ENCODE measurements at places on chromosomes 6 and 20.

DNA sequence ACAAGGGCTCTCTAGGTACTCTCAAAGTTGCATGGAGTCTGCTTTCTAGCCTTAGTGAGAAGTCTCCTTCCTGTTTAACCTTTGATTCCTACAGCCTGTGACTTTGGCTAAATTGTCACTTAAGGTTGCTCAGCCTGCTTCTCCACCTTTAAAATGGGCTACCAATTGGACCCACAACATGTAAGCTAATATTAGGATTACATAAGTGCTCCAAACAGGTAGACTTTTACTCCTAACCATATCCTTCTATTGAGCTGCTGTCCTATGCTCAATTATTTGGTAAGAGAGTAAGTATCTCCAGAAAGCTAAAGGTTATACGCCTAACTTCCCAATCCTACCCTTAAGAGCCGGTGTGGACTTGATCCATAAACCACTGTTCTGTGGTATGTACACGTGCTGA, 2.9 kb downstream of the PCNA start:
- no peak for DNase-seq

GRCh38 chr6:104596091-104596490, 263.6 kb downstream of the HACE1 start:
- DNase-seq = no peak

DNA sequence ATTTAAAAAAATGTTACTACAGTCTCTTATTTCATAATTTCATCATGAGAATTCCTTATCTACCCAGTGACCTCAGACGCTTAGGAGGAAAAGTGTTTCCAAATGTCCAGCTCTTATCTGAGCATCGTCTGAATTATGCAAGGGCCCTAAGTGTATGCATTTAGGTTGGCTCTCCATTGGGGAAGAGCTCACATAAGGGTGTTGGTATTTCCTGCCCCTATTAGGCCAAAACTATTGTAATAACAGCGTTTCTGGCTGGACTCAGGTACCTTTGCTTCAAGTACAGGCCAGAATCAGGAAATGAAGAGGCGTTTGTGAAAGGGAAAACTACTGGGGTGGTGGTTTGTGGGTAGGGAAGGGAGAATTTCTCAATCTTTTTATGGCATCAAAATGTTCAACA, 40.4 kb upstream of the SGK1 start:
- no peak for DNase-seq

- no peak for DNase-seq
These were observed 90.5 kb upstream of the EPB41L1 start for GRCh38 chr20:36063916-36064657.

DNA sequence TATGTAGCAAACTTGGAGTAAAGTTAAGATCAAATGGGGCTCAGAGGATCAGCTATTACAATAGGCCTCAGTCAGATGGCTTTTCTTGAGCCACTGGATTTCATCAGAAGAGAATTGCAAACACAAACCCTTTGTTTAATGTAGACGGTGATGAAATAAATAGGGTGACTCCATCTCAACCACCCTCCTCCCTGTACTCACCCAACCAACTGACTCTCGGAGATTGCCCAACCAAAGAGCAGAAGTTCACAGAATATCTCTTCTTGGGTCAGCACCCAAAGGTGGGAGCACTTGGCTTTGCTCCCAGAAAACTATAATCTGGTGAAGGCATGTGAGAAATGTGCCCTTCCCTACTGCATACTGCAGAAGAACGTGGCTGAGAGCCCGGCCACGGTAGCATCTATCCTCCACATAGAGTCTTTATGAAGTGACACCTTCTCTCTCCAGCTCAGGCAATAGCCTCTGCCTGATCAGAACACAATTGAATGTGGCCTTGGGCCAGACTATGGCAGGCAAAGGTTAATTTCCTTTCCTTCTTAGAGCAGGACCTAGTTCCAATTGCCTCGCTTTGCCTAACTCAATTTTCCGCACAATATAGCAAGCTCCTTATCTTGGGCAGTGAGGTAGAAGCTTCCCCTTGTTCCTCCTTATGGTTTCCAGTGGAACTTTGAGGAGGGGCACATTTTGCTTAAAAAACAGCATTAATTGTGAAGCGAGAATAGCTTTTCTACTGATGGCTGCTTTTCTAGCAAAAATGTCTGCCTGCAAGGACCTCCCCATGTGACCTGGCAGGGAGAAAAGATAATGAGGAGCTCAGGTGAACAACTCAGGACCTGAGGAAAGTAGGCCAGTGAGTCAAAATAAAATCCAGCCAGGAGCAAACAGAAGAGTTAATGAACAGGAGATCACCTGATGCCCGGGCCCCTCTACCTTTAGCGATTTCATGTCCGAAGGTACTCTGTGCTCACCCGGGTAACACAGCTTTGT, 79.4 kb downstream of the GFOD1 start:
- DNase-seq = no peak

- DNase-seq = no peak
These were observed 56.2 kb downstream of the RAB44 start for GRCh38 chr6:36753671-36754405.

GRCh38 chr20:40892642-40893041, 136.0 kb upstream of the TOP1 start:
- DNase-seq = no peak

GRCh38 chr6:46368169-46368536, 123.1 kb downstream of the RCAN2 start:
- no peak for DNase-seq

DNA sequence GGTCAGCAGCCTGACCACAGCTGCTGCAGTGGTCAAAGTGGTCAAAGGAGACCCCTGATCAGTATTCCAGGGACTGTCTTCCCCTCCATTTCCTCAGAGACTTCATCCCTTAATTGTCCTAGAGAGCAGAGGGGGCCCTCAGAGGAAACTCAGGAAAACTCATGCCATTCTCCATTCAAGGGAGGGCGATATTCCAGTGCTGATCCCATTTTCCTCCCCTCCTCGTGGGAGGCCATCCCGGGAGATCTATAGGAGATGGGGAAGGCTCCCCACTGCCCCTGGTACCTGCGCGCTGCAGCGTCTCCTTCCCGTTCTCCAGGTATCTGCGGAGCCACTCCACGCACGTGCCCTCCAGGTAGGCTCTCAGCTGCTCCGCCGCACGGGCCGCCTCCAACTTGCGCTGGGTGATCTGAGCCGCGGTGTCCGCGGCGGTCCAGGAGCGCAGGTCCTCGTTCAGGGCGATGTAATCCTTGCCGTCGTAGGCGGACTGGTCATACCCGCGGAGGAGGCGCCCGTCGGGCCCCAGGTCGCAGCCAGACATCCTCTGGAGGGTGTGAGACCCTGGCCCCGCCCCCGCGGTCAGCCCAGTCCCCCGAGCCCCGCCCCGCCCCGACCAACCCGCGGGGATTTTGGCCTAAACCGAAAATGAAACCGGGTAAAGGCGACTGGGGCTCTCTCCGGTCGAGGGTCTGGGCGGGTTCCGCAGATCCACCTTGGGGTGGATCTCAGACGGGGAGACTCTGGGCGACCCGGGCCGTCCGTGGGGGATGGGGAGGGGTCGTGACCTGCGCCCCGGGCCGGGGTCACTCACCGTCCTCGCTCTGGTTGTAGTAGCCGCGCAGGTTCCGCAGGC, 878 bp downstream of the HLA-C start:
- DNase-seq = no peak

- DNase-seq = no peak
These were observed 33.8 kb downstream of the HDDC2 start for GRCh38 chr6:125267806-125268523.

GRCh38 chr20:57996936-57997890, 231.2 kb downstream of the ANKRD60 start:
- DNase-seq = no peak
